Upper lobe of left lung (tissue), 6 donors: ENCODE measurements at places on chromosomes 1 and 21.

GRCh38 chr1:2495546-2495945, 19.5 kb downstream of the PLCH2 start:
- no peaks in the 10 kb centered on the region for H3K36me3 ChIP-seq
- no peaks in the 10 kb centered on the region for H3K27me3 ChIP-seq
- H3K4me1 ChIP-seq, result peaks cover 8% of the 10 kb centered on the region
- DNase-seq, result no peak
- H3K4me3 ChIP-seq, result no peak overlapping the region
- no peak overlapping the region for H3K27ac ChIP-seq

DNA sequence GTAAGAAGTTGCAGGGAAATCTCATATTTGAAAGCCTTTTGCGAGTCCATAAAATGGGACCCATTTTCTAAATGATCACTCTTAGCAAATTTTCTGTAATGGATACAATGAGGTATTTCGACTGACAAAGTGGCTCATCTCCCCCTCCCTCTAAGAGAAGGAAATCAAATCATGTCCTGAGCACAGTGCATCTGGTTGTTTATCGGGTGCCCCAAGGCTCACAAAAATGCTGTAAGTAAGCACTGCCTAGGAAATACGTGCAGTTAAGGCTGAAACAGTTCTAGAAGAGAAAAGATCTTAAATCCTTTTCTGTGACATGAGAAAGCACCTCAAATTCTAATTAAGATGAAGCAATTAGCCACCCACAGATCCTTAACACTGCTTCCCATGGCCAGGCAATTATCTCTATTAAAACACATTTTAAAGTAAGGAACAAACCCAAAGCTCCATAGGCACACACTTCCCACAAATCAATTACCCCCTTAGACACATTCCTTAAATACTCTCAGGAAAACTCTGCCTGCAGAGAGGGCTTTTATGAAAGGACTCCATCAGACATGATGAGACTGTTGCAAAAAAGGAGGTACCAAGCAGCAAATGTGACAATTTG, 216.3 kb downstream of the KCNH1 start:
- H3K27ac ChIP-seq, result no peak overlapping the region
- H3K4me3 ChIP-seq, result no peak overlapping the region
- DNase-seq, result no peak
- no peaks in the 10 kb centered on the region for H3K4me1 ChIP-seq
- no peaks in the 10 kb centered on the region for H3K27me3 ChIP-seq

DNA sequence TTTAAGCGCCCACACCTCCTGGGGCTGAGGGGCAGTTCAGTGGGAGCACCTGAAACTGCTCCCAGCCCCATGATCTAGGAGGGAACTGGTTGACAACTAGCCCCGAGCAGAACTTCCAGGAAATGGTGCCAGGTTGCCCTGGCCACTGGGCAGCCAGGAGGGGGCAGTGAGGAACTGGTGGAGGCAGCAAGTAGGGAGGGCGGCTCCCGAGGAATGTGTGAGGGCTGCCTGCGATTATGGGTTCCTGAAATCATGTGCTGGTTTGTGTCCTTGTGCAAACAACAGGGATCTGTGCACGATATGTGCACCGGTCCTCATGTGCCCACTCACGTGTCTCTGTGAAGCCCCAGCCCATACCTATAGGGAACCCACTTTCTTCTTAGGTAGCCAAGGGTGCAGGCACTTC, 9.9 kb downstream of the GPR3 start:
- peaks cover 47% of the 10 kb centered on the region for H3K4me1 ChIP-seq
- H3K27ac ChIP-seq, result peak overlapping the region; percentile 46
- no peak overlapping the region for H3K4me3 ChIP-seq
- H3K27me3 ChIP-seq, result no peaks in the 10 kb centered on the region
- DNase-seq, result peak; percentile 90

DNA sequence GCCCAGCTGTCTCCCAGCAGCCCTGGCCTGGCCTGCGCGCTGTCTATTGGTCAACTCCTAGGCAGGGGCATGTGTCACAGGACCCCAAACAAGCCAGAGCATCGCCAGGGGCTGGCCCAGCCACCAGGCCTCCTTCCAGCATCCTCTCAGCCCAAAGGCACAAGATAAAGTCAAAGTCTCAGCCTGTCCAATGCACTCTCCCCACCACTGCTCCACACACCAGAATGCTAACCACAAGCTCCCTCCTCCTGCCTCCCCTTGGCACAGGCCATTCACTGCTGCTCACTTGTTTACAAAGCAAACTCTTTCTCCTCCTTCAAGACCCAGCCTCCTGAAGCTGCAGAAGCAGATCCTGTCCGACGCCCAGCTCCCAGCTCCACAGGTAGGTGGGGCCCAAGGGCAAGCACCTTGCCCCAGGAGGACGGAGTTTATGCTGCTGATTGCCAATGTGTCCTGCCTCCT, 133.4 kb downstream of the DMRTB1 start:
- no peaks in the 10 kb centered on the region for H3K27me3 ChIP-seq
- no peak for DNase-seq
- no peak overlapping the region for H3K27ac ChIP-seq
- no peak overlapping the region for H3K4me3 ChIP-seq
- H3K4me1 ChIP-seq, result peaks cover 5% of the 10 kb centered on the region
- H3K36me3 ChIP-seq, result no peaks in the 10 kb centered on the region

GRCh38 chr1:10338047-10338446, 60.8 kb upstream of the PGD start:
- no peak overlapping the region for H3K4me3 ChIP-seq
- no peak for DNase-seq
- H3K4me1 ChIP-seq, result peaks cover 4% of the 10 kb centered on the region
- H3K27ac ChIP-seq, result no peak overlapping the region
- peaks cover 89% of the 10 kb centered on the region for H3K36me3 ChIP-seq
- no peaks in the 10 kb centered on the region for H3K27me3 ChIP-seq

- no peaks in the 10 kb centered on the region for H3K36me3 ChIP-seq
- H3K4me1 ChIP-seq, result no peaks in the 10 kb centered on the region
- H3K27me3 ChIP-seq, result no peaks in the 10 kb centered on the region
- DNase-seq, result no peak
- no peak overlapping the region for H3K27ac ChIP-seq
Measured at GRCh38 chr1:177984136-177984525, 14.3 kb upstream of the SEC16B start.
